Activated naive CD8-positive, alpha-beta T cell treated with anti-CD3 and anti-CD28 coated beads, Interleukin-2, amount 10 ng/mL, durations not matched to agents 7 days and 5 days (primary cell): ENCODE measurements at places on chromosomes 12 and 14. TPM values are rescaled to one million over a fixed set of nuclear protein-coding genes. Genes with fewer than 3 reads are reported as not detected.

The TGFB3 gene
- 3.3 TPM for total RNA-seq

The BIN2 gene
- 164 TPM for total RNA-seq

The SMCO3 gene
- not detected for total RNA-seq

The TOMM20L gene
- not detected for total RNA-seq

The SMCO2 gene
- not detected for total RNA-seq

The BMP4 gene
- total RNA-seq, result 0.42 TPM

The CD4 gene
- 2.6 TPM for total RNA-seq

The TNFRSF1A gene
- 82.9 TPM for total RNA-seq

The DDN gene
- 0.30 TPM for total RNA-seq

The CLEC4D gene
- not detected for total RNA-seq

The SIX1 gene
- not detected for total RNA-seq

The MANSC4 gene
- not detected for total RNA-seq

The RARG gene
- 38.1 TPM for total RNA-seq

The TCL1A gene
- total RNA-seq, result 0.28 TPM

The KITLG gene
- 0.19 TPM for total RNA-seq

The CCNT1 gene
- total RNA-seq, result 58.7 TPM

The IFI27 gene
- 274 TPM for total RNA-seq
